Activated CD4-positive, alpha-beta T cell treated with anti-CD3 and anti-CD28 coated beads, Interleukin-10, Interleukin-2, amounts not matched to agents 100 ng/mL and 50 ng/mL, durations not matched to agents 16 hours and 8 hours (primary cell): ENCODE measurements at places on chromosomes 5 and 9.
A peak's percentile ranks its signal among the peaks of the same experiment; 100 is the strongest.

DNA sequence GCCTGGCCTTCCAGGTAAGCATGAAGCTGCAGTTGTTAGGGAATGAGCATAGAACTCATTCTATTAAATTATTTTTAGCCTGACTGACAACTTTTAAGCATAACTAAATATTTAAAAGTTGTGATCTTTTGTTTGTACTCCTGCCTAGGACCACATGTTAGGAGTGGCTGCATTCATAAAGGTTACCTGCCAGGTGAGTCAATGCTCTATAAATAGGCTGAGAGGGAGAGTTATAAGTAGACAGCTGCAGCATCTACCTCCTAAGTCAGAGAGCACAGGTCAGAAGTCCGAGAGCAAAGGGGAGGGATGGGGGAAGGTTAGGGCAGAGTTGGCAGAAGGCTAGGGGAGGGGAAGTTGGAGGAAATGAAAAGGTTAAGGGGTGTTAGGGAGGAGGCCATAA, 292.4 kb upstream of the TLE4 start:
- no peak for DNase-seq

- DNase-seq = no peak
Observed at GRCh38 chr5:170439944-170440269, 50.7 kb upstream of the KCNMB1 start.

- DNase-seq = no peak
Observed at GRCh38 chr9:134482226-134482625, 156.0 kb downstream of the RXRA start.

DNA sequence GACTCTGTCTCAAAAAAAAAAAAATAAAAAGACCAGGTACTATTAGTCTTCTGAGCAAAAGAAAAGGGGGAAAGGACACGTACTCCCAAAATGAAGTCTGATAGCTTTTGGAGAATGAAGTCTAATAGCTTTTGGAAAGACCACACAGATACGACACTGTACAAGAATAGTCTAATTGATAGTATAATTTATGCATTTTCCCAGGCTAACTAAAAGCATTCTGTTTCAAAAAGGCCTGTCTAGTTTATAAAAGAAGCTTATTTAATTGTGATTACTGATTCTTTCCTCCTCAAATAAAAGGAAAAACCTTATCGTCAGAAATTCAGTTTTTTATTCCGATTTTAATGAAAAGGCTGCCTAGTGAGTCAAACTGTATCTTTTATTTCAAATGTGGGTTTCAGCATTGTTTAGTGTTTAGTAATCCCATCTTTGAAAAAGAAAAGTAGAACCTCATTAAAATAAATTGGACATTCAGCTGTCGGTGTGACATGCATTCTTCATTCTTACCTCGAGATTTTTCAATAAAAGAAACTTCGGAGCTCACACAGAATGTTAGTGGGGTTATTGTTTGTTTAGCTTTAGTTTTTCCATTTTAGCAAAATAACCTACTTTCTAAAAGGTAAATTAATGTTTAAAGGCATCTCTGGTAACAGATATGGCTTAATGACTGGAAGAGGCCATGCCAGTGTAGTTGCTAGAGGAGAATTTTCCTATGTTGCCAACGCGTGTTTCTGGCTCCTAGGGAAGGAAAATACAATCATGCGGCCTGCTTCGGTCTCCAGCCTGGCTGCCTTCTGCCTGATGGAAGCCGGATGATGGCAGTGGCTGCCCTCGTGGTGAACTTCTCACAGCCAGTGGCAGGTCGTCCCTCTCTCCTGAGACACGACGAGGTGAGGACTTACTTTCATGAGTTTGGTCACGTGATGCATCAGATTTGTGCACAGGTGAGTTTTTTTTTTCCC, 70.0 kb downstream of the NLN start:
- no peak for DNase-seq

- DNase-seq = peak; percentile 26
Observed at GRCh38 chr5:40653221-40654022, 26.3 kb upstream of the PTGER4 start.

DNA sequence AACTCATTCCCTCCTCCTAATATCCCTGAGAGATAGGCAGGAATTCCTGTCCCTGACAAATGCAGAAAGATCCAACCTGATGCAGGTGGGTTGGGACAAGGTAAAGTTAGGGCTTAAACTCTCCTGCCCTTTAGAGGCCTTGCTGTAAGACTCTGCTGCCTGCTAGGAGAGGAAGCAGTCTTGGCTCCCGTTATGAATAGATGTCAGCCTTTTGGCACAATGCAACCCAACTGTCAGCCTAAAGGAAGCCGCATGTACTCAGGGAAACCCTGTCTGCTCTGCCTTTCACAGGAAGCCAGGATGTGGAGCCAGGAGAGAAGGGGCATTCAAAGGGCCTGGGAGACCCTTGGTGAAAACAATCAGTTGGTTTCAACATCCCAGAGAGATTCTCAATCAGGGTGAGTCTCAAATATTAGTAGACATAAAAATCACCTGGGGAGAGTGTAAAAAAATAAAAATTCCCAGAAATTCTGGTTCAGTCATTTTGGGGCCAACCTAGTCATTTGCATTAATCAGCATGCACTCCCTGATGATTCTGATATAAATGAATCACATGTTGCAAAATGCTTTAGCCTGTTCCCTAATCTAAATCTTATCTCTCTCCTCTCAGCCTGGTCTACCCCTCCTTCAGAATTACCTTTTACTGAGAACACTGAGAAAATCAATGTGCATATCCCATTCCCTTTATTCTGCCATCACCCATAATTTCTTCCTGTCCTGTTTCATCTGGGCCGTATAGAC, 136.2 kb upstream of the TRIM32 start:
- no peak for DNase-seq

GRCh38 chr5:31680528-31680927, 41.6 kb downstream of the PDZD2 start:
- DNase-seq = no peak

DNA sequence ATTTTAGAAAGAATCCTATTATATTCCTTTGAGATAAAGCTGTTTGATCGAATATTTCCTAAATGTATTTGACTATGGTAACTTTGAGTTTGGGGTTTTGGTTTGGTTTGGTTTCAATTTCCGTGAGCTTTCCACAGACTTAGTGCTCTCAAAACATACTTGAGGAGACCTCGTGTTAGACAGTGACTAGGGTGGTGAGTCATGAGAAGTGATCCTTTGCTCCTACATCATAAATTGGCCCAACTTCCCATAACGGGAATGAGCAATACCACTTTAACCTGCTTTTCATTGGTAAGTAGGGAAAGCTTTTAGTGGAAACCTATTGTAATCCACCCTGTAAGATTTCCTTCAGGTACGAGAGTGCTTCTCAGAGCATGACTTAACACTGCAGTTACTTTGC, 3.8 kb upstream of the RASEF start:
- no peak for DNase-seq

- DNase-seq = no peak
Observed at GRCh38 chr5:56090793-56091460, 96.2 kb upstream of the IL6ST start.

- DNase-seq = no peak
Observed at GRCh38 chr9:91301161-91301560, 60.6 kb downstream of the AUH start.

GRCh38 chr9:19759066-19759465, 29.8 kb downstream of the SLC24A2 start:
- no peak for DNase-seq

DNA sequence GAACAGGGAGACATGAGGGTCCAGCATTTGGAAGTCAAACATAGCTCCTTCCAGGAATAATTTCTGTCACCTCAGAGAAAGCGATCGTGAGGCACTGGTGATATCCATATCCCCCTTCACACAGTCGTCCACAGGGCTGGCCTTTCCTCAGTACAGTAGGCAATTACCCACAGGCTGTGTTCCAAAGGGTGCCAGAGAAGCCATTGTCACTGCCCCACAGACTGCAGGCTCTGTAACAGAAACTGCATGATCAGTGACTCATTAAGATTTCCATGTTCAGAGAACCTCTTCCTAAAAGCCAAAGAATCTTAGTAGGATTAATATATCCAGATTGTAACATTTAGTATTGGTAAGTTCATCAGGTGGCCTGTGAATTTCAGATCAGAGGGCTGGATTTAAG, 127.6 kb downstream of the RPS23 start:
- DNase-seq = no peak

GRCh38 chr5:40386289-40386688, 293.4 kb upstream of the PTGER4 start:
- DNase-seq = peak; percentile 94

DNA sequence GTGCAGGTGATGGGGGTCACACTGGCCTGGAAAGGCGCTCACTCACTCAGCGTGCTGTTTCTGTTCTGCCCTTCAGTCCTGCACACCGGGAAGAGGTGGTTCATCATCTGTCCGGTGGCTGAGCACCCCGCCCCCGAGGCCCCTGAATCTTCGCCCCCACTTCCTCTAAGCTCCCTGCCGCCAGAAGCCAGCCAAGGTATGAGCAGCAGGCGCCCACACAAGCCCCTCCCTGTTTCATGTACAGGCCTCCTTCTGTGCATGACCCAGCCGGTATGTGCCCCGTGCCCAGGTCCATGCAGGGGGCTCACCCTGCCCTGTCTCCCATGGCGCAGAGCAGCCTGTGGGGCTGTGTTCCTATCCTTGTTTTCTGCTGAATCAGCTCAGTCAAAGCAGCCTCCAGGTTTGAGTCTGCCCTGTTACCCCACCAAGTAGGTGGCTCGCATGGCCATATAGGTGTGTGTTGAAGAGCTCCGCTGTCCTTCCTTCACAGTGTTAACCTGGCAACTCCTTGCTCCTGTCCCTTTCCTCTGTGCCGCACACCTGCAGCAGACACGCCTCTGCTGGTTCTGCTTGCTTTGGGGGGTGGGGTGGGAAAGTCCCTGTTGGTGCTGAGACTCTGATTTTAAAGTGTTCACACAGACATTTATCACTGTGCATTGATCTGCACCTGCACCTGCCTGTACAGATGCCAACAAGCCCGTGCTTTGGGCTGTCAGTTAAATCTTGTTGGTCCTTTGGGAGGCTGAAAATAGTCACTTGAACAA, 84.8 kb downstream of the WNK2 start:
- DNase-seq = no peak

- peak; percentile 60 for DNase-seq
Observed at GRCh38 chr9:135087489-135087792, at the start of gene OLFM1. Gene OLFM1 (plus strand): TSS chr9:135087668. CDS start chr9:135087990, 322 bp downstream.

DNA sequence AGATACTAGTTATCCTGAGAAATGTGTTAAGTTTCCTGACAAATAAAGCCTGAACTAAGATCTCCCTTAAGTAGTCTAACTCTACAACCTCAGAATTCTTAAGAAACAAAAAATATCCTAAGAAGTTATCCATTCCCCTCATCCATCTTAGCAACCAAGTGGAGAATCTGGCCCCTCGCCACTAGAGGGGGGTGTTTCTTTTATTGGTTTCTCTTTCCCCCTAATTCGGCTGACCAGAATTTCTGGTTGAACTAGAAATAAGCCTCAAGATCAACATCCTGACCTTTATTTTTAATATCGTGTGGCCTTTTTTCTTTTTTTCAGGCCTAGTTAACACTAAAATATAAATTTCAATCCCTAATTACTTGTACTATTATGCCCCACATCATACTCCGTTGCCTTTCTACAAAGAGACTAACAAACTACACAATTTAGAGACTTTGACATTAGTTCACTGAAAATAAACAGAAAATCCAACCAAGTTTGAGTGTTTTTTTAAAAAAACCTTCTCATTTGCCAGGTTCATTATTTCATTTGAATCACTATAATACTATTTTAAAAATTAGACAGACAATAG, 14.3 kb upstream of the NR4A3 start:
- peak; percentile 70 for DNase-seq

DNA sequence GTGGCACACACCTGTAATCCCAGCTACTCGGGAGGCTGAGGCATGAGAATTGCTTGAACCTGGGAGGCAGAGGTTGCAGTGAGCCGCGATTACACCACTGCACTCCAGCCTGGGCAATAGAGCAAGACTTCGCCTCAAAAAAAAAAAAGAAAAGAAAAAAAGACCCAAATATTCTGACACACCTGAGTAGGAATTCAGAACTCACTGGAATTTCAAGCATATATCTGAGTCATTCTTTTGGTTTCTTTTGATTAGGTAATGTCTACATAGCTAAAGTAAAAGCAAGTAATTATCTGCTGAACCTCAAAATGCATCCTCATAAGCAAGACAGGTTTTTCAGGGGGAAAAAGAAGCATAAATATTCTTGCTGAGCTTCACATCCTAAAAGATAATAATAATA, 35.9 kb downstream of the ANKRD31 start:
- DNase-seq = no peak

- no peak for DNase-seq
Observed at GRCh38 chr5:11596185-11596584, 308.1 kb downstream of the CTNND2 start.

- DNase-seq = peak; percentile 13
Observed at GRCh38 chr9:13033959-13034693, 245.4 kb downstream of the MPDZ start.

- DNase-seq = no peak
Observed at GRCh38 chr9:86731511-86732063, 215.7 kb downstream of the GAS1 start.

DNA sequence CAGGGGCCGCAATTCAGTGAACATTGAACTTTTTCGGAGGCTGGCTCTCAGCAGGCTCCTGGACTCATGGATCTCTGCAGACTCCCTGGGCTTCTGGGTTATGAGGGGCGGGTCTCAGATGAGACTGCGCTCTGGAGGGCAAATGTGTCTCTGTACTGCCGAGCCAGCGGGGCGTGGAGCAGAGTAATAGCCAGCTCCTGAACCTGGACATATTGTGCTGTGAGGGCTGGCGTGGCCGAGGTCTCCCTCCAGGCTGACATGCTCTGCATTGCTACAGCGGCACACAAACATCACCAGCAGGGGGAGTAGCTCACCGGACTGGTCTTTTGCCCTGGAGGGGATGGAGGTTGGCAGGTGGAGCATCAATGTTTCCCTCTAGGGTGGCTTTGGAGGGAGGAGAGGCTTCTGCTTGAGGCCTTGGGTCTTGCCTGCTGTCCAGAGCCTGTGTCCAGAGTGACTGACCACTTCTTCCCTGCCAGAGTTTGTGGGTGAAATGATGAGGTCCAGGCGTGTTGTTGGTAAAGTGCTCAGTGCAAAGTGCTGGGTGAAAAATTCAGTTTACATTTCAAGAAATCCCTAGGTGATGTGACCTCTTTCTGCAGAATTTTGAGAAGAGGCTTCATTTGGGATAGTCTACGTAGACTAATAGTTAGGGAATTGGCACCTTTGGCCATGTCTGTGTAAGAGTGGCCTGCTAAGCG, 10.9 kb upstream of the GADD45G start:
- DNase-seq = peak; percentile 77

DNA sequence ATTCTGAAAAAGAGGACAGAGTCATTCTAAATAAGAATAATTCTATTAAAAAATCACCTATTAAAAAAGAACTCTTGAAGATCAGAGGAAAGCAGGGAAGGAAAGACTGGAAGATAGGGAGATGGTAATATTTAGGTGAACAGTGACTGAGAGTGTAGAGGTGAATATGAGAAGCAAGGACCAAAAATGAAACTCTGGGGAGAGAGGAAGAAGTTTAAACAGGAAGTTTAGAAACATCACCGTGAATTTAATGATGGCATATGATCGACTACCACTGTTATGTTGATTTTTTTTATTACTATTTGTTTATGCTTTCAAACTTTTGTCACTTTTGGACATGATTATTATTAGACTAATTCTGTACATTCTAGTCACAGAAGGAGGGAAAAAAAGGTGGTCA, 1.7 kb upstream of the SPINK6 start:
- DNase-seq = no peak

GRCh38 chr5:153699035-153699434, 208.6 kb downstream of the GRIA1 start:
- no peak for DNase-seq

- no peak for DNase-seq
Observed at GRCh38 chr5:72441862-72442540, 65.2 kb downstream of the ZNF366 start.

- no peak for DNase-seq
Observed at GRCh38 chr9:10773136-10773535, 160.3 kb upstream of the PTPRD start.

GRCh38 chr5:173733425-173733824, 117.0 kb upstream of the BOD1 start:
- no peak for DNase-seq
